ENCODE measurements at places on chromosomes 12 and 14.

- H3K4me3 ChIP-seq = no peak overlapping the region
- no peaks in the 10 kb centered on the region for H3K36me3 ChIP-seq
- no peak for DNase-seq
- no peak overlapping the region for H3K27ac ChIP-seq
These were observed 177.0 kb upstream of the TBX3 start for GRCh38 chr12:114860969-114861368.

GRCh38 chr14:61537563-61538463, 157.5 kb upstream of the HIF1A start:
- no peaks in the 10 kb centered on the region for H3K27me3 ChIP-seq
- peaks cover 61% of the 10 kb centered on the region for H3K4me1 ChIP-seq
- peak overlapping the region; percentile 80 for H3K27ac ChIP-seq
- H3K36me3 ChIP-seq = peaks cover 30% of the 10 kb centered on the region
- no peak for DNase-seq

DNA sequence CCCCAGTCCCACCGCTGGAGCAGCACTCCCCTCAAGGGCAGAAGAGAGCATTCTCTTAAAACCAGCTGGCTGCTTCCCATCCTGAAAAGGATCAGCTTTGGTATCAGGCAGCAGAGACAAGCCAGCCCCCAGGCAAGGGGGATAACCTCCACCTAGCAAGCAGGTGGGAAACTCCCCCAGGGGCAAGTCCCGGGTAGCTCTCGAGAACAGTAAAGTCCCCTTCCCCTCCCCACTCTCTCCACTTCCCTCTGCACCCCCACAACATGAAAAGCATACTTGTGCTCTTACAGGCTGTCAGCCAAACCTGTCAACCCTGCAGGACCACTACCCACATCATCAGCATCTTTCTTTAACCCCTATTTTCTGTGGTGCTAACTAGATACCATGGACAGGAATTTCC, 254.0 kb downstream of the NTF3 start:
- DNase-seq = no peak

- no peaks in the 10 kb centered on the region for H3K4me1 ChIP-seq
- H3K27ac ChIP-seq = no peak overlapping the region
- no peaks in the 10 kb centered on the region for H3K27me3 ChIP-seq
- H3K4me3 ChIP-seq = no peak overlapping the region
- DNase-seq = no peak
These were observed 208.8 kb upstream of the ALG10 start for GRCh38 chr12:33813536-33813935.

- H3K27me3 ChIP-seq = no peaks in the 10 kb centered on the region
- H3K4me3 ChIP-seq = no peak overlapping the region
- no peaks in the 10 kb centered on the region for H3K36me3 ChIP-seq
- no peak overlapping the region for H3K27ac ChIP-seq
- H3K4me1 ChIP-seq = no peaks in the 10 kb centered on the region
- no peak for DNase-seq
These were observed 59.0 kb upstream of the CAPRIN2 start for GRCh38 chr12:30813525-30814294.

DNA sequence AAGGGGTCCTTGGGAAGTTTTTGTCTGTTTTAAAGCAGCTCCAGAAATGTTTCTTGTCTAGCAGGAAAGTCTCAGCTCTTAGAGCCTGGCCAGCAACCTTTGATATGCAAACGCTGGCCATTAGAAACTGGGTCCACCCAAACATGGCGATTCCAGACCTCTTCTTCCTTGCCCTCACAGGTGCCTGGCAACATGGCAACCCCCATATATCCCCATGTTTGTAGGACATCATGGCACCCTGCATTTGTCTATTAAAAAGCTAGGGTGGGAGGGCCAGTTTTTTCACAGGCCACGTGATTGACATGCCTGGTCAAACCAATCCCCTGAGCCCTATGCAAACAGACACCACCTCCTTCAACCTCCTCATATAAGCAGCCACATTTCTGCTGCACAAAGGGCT, 848.7 kb upstream of the FOXG1 start:
- no peak overlapping the region for H3K27ac ChIP-seq
- H3K27me3 ChIP-seq = no peaks in the 10 kb centered on the region
- H3K4me3 ChIP-seq = no peak overlapping the region
- no peaks in the 10 kb centered on the region for H3K36me3 ChIP-seq

DNA sequence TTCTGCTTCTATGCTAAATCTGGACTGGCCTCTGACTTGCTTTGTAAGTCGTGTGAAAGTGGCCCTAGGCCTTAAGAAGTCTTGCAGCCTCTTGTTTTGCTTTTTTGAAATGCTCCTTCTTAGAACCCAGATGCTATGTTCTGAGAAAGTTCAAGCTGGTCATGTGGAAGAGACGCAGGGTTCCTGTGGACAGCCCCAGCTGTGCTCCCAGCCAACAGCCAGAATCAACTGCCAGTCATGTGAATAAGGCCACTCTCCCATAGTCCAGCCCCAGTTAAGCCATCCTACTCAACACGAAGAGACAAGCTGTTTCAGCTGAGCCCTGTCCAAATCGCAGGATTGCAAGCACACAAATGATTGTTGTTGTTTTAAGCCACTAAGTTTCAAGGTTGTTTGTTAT, 37.3 kb upstream of the TBPL2 start:
- no peak overlapping the region for H3K27ac ChIP-seq
- H3K4me1 ChIP-seq = no peaks in the 10 kb centered on the region
- no peaks in the 10 kb centered on the region for H3K27me3 ChIP-seq
- DNase-seq = no peak

DNA sequence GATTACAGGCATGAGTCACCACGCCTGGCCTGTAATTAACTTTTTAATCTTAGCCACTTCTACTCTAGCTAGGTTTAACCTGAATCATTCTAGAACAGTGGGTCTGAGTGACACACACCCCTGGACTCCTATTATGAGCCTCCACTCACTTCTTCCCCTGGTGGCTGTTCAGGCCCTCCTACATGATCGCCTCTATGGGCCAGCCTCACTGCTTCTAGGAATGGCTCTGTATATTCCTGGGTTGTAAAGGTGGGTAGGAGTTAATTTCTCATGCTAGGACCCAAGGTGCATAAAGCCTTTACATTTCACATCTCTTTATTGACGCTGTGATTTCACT, 8.0 kb upstream of the RNU6-8 start:
- no peaks in the 10 kb centered on the region for H3K36me3 ChIP-seq
- no peak overlapping the region for H3K27ac ChIP-seq
- no peaks in the 10 kb centered on the region for H3K27me3 ChIP-seq
- H3K4me3 ChIP-seq = no peak overlapping the region

- no peak overlapping the region for H3K4me3 ChIP-seq
- H3K36me3 ChIP-seq = peaks cover 58% of the 10 kb centered on the region
- H3K4me1 ChIP-seq = peaks cover 37% of the 10 kb centered on the region
These were observed 26.3 kb downstream of the RAB35 start for GRCh38 chr12:120090206-120090605.

DNA sequence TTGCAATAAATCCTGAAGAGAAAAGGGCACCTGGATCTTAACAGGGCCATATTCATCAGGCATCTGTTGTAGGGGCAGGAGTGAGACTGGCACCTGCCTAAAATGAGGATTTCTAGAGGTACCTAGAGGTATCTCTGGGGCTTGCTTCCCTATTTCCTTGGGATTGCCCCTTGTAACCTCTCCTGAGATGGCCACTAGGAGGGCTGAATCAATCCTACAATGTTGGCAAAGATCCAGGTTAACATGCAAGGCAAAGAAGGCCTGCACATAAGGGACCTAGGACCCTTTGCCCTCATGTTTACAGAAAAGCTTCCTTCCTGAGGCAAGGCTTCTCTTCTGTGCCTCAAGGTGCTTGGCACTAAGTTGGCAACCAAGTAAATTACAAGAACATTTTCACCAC, 25.8 kb upstream of the CLEC4E start:
- no peak overlapping the region for H3K27ac ChIP-seq
- H3K4me1 ChIP-seq = no peaks in the 10 kb centered on the region
- H3K36me3 ChIP-seq = no peaks in the 10 kb centered on the region
- H3K4me3 ChIP-seq = no peak overlapping the region
- no peak for DNase-seq

DNA sequence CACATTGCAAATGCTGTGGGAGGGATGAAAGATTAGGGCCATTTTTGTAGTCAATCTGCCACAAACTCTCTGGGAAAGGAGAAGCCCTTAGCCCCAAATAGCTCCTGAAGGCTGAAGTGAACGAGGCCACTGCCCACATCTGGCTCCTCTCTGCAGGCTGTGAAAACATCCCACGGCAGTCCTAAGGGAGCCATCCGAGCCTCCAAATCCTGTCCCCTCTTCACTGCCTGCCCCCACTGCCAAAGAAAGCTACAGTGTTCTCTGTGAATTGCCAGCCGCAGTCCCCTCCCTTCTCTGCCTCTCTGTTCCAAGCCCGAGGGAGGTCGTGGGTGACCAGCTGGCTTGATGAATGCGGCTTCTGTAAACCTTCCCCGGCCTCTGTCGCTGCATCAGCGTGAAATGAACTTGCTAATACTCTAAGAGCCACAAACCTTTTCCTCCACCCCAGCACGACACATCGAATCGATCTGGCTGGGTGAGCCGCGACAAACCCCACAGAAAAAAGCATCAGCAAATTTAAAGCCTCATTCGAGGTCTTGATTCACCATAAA, 180.7 kb upstream of the NRXN3 start:
- H3K27me3 ChIP-seq = no peaks in the 10 kb centered on the region
- no peaks in the 10 kb centered on the region for H3K4me1 ChIP-seq
- DNase-seq = no peak
- H3K27ac ChIP-seq = peak overlapping the region; percentile 34
- no peaks in the 10 kb centered on the region for H3K36me3 ChIP-seq

DNA sequence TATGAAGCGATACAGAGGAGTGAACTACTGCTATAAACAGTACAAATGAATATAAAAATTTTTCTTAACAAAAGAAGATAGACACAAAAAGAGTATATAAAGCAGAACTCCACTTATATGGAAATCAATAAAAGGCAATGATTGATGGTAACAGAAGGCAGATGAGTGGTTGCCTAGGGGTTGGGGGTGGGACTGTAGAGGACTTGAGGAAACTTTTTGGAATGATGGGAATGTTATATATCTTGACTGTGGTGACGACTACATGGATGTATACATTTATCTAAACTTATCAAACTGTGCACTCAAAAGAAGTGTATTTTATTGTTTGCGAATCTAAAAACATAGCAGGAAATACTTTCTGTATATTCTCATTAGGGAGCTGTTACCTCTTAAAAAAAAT, 89.1 kb downstream of the PTCSC3 start:
- no peak for DNase-seq
- H3K36me3 ChIP-seq = no peaks in the 10 kb centered on the region
- H3K4me1 ChIP-seq = peaks cover 6% of the 10 kb centered on the region
- no peak overlapping the region for H3K27ac ChIP-seq

DNA sequence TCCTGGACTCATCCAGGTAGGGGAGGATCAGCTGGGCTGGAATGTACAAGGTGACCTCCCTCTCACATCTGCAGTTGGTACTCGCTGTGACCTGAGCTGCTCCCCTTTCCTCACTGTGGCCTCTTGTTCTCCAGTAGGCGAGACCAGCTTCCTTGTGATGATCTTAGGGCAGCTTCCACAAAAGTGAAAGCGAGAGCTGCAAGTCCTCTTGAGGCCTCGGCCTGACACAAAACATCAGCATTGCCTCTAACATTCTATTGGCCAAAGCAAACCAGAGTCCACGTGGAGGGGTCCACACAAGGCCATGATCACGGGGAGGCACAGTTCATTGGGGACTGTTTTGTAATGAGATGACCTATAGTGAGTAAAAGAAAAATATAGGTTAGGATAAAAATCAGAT, 127.5 kb downstream of the SMOC1 start:
- H3K27me3 ChIP-seq = no peaks in the 10 kb centered on the region
- no peak overlapping the region for H3K4me3 ChIP-seq
- no peaks in the 10 kb centered on the region for H3K4me1 ChIP-seq

DNA sequence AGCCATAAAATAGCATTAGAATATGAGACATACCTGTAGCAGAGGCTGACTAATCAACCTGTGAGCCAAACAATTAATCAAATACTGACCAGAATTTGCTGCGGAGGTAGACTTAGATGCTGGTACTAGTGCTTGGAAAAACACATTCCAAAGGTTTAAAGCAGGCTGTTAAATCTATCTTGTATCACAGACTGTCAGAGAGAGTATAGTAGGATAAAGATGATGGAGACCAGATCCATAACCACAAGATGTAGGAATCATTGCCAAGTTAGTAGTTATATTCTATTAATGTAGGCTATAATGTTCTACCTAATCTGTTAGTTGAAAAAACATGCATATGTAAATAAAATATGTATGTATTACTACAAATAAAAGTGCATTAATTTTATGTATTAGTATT, 726.2 kb downstream of the SLC6A15 start:
- no peaks in the 10 kb centered on the region for H3K4me1 ChIP-seq
- DNase-seq = no peak
- H3K4me3 ChIP-seq = no peak overlapping the region
- no peak overlapping the region for H3K27ac ChIP-seq
- H3K36me3 ChIP-seq = no peaks in the 10 kb centered on the region

- H3K27ac ChIP-seq = peak overlapping the region; percentile 9
- no peak overlapping the region for H3K4me3 ChIP-seq
- H3K27me3 ChIP-seq = no peaks in the 10 kb centered on the region
- H3K4me1 ChIP-seq = peaks cover 26% of the 10 kb centered on the region
- no peaks in the 10 kb centered on the region for H3K36me3 ChIP-seq
These were observed 2.7 kb downstream of the KTN1 start for GRCh38 chr14:55582746-55583145.

- DNase-seq = no peak
- H3K27me3 ChIP-seq = peaks cover 62% of the 10 kb centered on the region
- H3K27ac ChIP-seq = no peak overlapping the region
- H3K36me3 ChIP-seq = no peaks in the 10 kb centered on the region
- H3K4me1 ChIP-seq = peaks cover 5% of the 10 kb centered on the region
These were observed 7.6 kb upstream of the BMP4 start for GRCh38 chr14:53964249-53964648.

DNA sequence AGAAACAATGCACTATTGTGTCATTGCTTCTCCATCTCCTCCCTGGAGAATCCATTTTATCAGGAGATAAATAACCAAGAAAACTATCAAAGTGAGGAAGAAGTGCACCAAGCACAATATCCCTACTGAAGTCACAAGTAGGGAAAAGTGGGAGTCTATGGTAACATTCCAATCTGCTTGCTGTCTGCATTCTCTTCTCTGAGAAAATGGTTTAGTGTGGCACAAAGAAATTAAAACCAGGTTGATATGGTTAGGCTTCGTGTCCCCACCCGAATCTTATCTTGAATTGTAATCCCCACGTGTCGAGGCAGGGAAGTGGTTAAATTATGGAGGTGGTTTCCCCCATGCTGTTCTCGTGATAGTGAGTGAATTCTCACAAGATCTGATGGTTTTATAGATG, 209.7 kb downstream of the PRKD1 start:
- no peak overlapping the region for H3K27ac ChIP-seq
- H3K4me3 ChIP-seq = no peak overlapping the region
- H3K4me1 ChIP-seq = no peaks in the 10 kb centered on the region
- no peaks in the 10 kb centered on the region for H3K36me3 ChIP-seq
- DNase-seq = no peak

DNA sequence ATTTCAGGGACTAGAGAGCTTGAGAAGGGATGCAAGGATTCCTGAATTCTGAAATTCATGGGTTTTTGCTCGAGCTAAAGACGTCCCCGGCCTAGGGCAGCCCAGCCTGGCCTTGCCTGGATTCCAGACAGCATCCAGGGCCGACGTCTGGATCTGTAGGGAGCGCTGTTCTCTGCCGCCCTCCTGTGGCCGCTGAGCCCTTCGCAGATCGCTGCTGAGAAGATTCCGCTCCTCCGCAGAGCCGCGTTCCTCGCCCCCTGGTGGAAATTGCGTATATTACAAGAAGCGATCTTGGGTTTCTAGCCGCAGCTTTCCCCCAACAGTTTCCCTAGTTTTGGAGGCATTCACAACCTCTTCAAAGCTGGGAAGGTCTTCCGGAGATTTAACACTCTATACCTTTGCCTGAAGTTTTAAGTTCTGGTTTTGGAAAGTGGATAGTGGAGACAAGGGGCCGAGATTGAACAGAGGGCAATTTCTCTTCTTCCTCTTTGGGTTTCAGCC, 5.1 kb downstream of the CISTR start:
- no peak overlapping the region for H3K4me3 ChIP-seq
- peaks cover 25% of the 10 kb centered on the region for H3K4me1 ChIP-seq
- DNase-seq = peak; percentile 46
- H3K27me3 ChIP-seq = no peaks in the 10 kb centered on the region
- H3K36me3 ChIP-seq = no peaks in the 10 kb centered on the region

All from esophagus squamous epithelium (tissue), 5 donors.